ENCODE measurements at places on chromosomes 6 and 20.

- no peak for DNase-seq
Observed at GRCh38 chr6:159807150-159807858, 7.2 kb downstream of the PNLDC1 start.

- no peak for DNase-seq
Observed at GRCh38 chr6:151001387-151002056, 136.0 kb downstream of the MTHFD1L start.

DNA sequence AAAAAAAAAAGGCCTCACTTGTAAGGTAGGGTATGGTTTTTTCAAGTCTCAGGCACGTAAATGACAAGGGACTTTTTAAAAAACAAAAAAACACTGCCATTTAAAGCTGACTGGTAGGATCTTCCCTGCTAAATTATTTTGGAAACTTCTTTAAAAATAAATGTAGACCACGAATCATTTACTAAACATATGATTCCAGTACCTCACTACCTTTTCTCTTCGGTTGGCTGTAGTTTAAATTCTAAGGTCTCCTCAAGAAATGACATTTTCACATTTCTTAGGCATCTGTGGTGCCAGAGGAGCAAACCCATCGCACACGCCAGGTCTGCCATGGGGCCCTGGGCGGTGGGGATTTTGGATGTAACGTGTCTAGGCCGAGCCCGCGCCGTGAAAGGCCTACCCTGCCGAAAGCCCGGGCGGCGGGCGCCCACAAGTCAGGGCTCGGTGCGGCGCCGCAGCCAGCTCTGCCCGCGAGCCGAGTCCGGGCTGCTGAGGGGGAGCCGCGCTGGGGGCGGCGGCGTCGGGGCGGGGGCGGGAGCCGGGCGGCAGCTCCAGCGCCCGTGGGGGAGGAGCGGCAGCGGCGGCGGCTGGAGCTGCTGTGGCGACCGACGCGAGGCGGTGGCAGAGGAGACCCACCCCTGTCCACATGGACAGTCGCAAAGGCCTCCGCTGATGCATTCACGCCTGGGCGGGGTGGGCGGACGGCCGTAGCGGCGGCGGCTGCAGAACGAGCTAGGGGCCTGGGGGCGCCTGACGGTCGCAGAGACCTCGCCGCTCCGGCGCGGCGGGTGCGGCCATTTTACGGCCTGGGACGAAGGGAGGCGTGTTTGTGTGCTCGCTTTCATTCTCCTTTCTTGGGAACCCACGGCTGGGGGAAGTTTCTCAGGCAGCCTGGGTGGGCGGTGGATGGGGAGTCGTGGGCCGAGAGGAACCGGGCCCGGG is at the start of gene SENP6:
SENP6 (plus strand) TSS at position 577 of the 942 bp plus-strand sequence. CDS start 645 bp downstream, outside the sequence.
- DNase-seq, result peak; percentile 75

DNA sequence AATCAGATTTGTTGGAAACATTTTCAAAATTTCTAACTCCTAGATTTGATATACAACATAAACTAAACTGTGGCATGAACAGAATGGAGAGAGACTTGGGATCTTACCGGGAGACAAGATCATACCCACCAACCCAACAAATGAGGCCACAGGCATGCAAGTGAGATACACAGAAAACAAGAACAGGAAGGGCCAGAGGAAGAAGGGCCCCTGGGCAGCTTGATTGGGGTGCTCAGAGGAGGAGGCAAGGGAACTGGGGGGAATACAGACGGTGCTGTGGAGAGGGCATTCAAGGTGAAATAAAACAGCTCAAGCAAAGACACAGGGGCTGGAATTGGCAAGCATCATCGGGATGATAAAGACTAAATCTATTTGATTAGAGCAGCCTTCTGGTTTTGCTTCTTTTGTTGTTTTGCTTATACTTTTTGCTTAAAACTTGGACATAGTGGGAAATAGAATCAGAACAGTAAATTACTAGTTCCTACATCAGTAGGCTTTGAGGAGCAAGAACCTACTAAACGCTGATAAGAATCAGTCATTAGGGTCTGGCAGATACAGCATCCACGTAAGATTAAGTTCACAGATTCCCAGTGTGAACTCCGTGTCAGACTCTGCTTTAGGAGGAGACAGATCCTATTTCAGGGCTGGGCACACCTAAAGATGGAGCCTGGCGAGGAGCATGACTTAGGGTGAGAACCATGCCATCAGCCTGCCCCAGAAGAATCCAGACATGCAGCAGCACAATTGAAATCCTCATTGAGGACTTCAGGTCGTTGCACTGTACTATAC is 3.5 kb upstream of the RAMACL start:
- no peak for DNase-seq

GRCh38 chr6:37207903-37208456 is 38.0 kb downstream of the PIM1 start:
- peak; percentile 85 for DNase-seq

DNA sequence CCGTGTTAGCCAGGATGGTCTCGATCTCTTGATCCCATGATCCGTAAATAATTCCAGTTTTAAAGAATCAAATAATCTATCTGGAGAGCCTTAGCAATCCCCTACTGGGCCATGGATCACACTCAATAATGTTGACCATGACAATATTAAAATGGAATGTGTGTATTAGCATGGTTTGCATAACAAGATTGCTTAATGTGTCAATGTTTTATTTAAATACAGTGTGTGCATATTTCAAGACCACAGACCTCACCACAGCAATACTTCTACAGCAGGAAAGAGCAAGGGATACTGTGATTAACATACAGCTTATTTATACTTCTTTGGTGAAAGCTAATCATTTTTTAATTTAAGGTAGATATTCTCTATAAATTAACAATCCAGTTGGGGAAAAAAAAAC is 470.4 kb downstream of the TFAP2B start:
- no peak for DNase-seq

DNA sequence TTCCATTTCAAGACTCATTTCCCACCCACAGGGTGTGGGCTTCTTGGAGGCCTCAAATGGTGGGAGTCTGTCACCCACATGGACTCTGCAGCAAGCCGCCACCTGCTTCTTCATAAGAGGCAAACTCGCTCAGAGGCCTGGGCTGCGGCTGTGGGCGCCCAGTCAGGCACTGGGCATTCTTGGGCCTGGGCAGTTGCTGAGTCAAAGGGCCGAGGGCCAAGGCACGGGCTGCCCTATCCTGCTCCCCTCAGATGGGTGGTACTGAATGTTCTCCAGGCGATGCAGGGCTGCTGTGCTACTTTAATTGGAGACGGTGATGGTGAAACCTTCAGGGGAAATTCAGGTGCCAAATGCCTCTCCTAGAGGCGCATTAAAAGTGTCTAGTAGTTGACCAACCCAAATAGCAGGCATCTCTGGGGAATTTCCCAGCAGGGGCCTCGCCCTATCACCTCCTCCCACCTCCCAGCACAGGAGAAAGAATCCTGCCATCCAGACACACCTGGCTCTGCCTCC is 57.9 kb downstream of the MAFB start:
- DNase-seq, result no peak

GRCh38 chr6:53758496-53758895 is 36.3 kb upstream of the LRRC1 start:
- no peak for DNase-seq

DNA sequence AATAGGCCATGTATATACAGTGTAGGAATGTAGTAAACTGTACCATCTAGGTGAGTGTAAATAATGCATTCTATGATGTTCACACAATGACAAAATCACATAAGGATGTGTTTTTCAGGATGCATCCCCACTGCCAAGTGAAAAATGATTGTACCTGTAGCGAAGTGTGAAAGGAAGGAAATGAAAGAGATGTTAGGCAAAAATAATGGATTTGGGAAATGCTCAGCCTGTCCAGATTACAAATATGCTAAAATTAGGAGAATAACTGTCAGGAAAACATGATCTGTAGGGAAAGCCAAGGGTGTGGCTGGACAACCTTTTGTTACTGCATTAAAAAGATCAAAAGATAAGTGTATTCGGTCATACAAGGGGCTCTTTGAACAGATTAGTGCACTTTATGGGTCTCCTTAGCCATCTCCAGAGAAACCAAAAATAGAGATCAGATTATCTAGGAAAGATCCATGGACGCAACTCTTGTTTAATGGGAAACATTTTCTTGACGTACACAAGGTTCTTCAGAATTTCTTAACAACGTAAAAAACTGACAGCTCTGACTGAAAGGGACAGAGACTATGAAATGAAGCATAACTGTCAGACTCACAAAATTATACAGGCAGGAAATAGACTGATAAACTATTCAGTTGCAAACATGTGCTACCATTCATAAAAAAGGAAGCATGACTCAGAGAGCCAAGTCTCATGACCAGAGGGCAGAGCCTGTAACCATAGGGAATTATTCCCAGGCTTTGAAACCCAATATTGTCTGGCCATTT is 253.6 kb upstream of the RAB32 start:
- DNase-seq, result no peak

DNA sequence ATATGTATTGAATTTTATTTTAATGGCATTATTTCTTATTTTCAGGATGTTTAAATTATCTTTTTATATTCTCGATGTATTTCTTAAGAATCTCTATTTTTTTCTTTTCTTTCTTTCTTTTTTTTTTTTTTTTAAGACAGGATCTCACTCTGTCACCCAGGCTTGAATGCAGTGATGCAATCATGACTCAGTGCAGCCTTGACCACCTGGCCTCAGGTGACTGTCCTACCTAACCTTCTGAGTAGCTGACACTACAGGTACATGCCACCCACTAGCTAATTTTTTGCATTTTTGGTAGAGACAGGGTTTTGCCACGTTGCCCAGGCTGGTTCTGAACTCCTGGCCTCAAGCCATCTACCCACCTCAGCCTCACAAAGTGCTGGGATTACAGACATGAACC is 143.8 kb upstream of the LAMA2 start:
- DNase-seq, result no peak

- no peak for DNase-seq
Observed at GRCh38 chr6:1619098-1619672, 9.5 kb downstream of the FOXC1 start.

DNA sequence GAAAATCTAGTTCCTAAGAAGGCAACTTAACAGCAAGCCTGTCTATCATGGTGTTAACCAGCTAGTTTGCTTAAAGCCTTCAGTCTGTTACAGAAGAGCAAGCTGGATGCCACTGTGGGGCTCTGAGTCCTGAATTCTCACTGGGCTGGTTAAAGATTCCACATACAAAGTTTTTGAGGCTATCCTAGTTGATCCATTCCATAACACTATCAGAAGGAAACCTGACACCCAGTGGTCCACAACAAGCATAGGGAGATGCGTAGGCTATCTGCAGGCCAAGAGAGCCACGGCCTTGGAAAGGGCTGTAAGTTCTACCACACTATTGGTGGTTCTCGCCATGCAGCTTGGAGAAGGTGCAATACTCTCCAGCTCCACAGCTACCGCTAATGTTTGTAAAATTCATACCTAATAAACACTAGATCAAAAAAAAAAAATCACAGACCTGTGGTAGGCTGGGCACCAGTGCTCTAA is 420 bp upstream of the MCCD1 start:
- no peak for DNase-seq
